ENCODE measurements at places on chromosomes 7 and 10.

- DNase-seq: no peak
These were observed 2.9 kb downstream of the FAM24B start for GRCh38 chr10:122876467-122876855.

DNA sequence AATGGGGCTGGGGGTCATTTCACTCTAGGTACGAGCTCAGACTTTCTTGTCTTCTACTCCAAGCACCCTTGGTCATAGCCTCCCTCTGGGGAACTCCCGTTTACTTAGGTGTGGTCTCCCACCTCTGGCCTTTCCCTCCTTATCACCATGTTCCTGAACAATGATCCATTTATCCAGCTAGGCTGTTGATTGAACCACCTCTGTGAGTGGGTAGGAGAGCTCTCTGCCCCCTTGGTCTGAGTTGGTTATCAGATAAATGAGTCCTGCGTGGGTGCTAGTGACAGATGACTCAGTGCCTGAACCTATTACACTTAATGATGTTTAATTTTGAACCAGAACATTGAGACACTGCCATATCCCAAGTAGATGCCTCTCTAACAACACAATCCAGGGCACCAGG, 9.4 kb downstream of the BLNK start:
- DNase-seq: no peak

DNA sequence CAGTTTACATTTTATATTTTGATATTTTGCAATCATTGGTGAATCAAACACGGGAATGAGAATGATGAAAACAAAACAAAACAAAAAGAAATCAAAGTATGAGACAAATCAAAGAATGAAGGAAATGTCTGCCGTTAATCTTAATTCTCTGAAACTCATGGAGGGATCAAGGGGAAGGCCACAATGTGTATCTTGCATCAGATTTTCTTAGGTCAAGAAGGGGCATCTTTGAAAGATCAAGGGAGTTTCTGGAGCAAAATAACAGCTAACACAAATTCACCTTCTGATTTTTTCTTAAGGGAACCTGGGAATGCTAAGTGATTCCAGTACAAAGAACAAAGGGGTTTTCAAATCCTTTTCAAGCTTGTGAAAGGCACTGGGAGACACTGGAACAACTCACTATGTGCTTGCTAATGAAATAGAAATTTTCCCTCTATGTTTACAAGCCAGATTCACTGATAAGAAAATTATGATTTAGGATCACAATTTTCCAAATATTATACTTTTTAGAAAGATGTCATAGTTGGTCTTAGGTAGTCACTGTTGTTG, 322.3 kb upstream of the AOAH start:
- no peak for DNase-seq

GRCh38 chr7:13508586-13508985, 480.9 kb downstream of the ETV1 start:
- DNase-seq: no peak

DNA sequence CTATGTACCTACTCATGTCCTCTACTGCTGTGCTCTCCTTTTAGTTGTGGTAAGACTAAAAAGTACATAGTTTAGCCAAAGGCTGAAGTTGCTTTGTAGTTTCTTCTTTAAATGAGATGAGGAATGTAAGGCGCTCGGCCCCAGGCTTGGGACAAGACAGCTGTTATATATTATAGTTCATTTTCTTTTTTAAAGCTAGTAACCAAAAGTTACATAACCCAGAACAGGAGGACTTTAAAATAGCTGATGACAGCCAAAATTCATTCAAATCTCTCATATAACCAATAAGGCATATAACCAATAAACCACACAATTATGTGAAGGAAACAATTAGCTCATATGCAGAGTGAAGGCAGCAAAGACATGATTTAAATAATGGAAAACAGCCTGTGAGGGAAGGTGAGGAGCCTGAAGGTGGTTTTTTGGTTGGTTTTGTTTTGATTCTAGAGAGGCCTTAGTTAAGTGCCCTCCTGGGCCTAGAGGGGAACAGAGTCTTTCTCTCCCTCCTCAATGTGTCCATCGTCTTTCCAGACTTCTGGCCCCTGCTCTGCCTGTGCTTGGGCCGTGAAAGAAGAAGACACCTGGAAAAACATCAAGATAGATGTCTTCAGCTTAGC, 35.8 kb downstream of the SLC26A4 start:
- no peak for DNase-seq

DNA sequence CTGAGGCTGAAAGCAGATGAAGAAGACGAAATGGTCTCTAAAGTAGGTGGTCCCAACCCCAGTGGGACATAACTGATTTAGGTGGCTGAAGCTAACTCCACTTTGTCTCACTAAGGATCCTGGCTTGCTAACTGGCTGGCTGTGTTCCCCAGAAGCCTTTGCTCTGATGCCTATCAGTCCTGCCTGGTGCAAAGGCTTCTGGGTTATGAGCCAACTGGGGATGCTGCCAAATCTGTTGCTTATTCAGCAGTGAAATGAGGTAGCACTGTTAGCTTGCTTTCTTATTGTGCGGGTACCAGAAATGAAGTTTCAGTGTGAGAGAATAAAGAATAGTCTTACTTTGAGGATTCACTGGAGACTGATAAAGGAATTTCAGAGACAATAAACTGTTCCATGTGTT, 18.1 kb downstream of the PRKG1 start:
- peak; percentile 55 for DNase-seq

DNA sequence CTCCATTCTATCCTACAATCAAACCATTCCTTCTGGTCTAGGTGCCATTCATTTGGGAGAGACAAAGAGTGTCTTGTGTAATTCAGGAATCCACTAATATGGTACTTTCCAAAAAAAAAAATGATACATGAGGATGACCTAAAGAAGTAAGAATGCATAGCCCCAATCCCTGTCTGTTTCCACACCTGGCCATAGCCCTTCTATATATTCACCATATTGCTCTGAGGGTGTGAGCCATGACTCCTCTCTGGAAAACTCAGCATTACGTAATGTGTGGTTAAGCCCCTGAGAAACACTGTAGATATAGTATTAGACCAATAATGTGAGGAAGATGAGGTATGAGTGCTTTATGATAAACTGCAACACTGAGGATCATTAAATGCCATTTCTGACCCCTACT, 592.7 kb downstream of the INHBA start:
- DNase-seq: no peak

DNA sequence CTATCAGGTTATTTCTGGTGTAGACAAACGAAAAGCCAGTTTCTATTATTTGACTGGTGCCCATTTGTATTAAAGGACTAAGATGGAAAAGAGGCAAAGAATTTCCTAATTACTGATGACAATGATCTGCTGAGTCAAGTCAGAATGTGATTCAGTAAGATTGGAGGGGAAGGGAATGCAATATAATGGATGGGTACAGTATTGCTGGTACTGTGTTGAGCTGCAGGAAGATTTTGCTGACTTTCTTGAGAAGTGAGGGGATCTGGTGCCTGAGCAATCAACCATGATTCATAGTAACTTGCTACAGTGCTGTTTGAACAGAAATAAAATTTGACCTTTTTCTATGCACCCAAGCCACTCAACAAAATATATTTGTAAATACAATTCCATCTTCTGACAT, 139.1 kb upstream of the RHEB start:
- DNase-seq: no peak

DNA sequence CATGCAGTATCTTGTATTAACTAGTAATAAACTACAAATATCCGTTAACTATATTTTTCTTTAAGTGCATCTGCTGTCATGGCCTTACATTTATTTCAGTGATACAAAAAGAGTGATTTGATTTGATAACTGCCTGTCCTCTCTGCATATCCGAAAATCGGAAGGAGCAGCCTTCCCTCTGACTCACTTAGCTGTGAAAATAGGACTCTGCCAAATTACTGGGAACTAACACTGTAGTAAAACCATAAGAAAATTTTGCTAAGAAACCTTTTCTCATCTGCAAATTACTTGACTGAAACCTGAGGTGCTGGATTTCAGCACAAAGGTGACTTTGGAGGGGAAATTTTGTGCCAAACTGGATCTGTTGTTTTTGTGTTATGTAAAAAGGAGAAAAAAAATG, 176.6 kb upstream of the MKLN1 start:
- no peak for DNase-seq

GRCh38 chr7:107660381-107661080, at the start of gene SLC26A4:
TSS of gene SLC26A4 (plus strand) at chr7:107660828. CDS start at chr7:107661642, 814 bp downstream.
- no peak for DNase-seq

DNA sequence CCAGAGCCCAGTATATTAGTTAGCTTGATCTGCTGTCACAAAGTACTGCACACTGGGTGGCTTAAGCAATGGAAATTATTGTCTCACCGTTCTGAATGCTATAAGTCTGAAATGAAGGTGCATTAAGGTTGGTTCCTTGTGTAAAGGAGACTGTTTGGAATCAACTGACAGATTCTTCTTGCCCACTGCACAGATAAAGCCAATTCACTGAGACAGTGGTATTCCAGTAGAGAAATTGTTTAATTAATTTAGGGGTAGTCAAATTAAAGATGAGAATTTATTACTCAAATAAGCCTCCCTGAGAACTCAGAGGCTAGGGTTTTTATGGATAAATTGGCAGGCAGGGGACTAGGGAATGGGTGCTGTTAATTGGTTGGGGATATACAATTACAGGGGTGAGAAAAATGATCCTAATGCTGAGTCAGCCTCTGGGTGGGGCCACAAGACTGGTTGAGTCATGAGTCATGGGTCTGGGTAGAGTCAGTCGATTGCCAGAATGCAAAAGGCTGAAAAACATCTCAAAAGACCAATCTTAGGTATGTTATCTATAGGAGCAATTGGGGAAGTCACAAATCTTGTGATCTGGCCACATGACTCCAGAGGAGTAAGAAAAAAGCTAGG, 23.5 kb upstream of the SAMD9L start:
- no peak for DNase-seq

DNA sequence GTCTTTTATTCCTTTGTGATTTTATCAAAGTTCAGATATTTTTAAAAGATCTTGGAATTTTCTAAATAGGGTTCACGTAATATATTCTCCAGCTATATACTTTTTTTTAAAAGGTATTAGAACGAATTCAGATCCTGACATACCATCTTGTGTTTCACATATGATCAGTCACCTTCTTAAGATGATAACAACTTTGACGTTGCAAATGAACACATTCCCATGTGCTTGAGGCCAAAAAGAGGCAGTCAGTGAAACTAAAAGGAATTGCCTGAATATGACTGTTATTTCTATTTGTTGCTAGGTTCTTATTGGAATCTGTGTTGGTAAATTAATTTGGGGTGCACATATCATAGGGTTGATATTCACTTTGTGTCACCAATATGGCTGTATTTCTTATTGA, 310.1 kb downstream of the MDFIC start:
- DNase-seq: no peak

- DNase-seq: no peak
These were observed 48.6 kb downstream of the ARHGAP21 start for GRCh38 chr10:24674892-24675632.

Measured in hippocampal formation (tissue), 2 donors.